ENCODE measurements at places on chromosomes 2 and 18.

GRCh38 chr18:12236934-12237832 lies 17.0 kb upstream of the CIDEA start:
- DNase-seq, result no peak

DNA sequence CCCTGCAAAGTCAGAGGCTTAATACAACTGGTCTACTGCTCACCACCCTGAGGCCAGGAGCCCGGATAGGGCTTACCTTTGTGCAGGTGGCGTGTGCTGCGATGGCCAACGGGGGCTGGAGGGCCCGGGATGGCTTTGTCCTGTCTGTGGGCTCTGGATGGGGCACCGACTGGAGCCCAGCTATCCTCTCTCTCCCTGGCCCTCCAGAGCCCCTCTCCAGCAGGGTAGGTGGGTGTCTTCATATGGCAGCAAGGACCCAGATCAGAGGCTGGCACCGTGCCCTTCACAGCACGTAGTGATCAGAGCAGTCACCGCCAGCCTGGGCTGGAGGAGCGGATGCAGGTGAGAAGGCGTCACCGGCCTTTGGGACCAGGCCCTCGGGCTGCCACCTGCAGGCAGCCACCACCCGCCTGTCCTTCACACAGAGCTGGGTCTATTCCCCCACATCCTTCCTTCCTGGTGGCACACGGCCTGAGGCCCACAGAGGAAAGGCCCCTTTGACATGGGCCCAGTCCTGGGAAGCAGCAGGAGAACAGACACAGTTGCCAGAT lies 232.1 kb downstream of the EIPR1 start:
- DNase-seq, result no peak

DNA sequence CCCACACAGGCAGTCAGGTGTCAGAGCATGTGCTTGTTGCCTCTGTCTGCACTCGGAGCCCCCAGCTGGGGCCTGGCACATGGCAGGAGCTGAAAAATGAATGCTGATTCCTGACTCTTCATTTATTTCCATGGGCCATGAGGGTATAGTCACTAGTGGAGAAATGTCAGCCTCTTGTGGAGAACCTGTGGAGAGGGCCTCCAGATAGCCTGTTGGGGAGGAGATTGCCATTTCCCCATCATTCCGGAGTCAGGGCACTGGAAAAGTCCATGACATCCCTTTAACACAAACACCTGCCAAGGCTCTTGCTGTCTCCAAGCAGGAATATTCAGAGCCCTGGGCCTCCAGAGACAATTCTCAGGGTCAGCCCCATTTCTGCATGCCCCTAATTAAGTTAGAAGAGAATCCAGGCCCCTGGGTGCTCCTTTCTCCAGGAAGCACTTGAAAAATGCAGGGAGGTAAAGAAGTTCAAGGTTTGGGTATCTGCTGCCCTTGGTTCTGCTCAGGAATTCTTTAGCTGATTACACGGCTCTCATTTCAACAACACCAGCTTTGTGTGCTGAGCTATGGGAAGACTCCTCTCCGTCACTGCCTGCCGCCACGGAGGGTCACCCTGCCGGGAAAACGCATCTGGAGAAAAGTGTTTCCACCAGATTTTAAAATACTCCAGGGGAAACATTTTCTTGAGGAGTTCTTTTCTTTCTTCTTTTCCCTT lies 311.3 kb downstream of the MYCN start:
- DNase-seq, result no peak

DNA sequence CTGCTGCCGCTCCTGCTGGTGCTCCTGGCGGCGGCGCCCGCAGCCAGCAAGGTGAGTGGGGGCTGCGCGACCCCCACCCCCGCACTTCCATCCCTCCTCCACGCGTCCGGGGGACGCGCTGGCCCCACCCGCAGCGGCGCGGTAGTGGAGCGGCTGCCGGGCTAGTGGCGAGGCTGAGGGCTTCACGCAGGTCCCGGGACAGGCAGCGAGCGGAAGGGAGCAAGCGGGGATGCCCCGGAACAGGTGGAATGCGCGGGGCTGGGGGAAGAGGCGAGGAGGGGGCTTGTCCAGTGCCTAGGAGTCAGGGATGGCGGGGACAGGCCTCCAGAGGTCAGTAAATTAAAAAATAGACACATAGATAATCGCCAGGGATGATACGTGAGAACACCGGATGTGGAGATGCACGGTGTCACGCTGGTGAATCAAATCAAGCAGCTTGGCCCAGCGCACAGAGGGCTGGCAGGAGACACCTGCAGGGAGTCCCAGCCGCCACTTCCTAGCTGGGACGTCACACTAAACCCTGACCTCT lies 403 bp downstream of the COL4A3 start:
- DNase-seq, result no peak

- no peak for DNase-seq
Measured at GRCh38 chr2:16485251-16485650, 180.4 kb downstream of the CYRIA start.

DNA sequence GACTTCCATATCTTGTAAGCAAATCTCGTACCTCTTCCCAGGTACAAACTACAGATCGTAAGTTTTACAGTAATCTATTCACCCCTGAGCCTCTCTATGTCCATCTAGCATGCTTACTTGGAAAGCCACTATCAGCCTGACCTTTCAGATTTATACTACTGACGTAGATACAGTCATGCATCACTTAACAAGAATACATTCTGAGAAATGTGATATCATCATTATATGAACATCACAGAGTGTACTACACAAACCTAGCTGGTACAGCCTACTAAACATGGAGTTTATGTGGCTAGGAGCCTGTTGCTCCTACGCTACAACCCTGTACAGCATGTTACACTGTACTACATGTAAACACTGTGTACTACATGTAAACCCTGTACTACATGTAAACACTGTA lies 293.2 kb upstream of the ZNF804A start:
- DNase-seq, result no peak

- no peak for DNase-seq
Measured at GRCh38 chr2:11713815-11714214, 32.6 kb upstream of the LPIN1 start.
